ENCODE measurements at places on chromosomes 5 and 9.
A peak's percentile ranks its signal among the peaks of the same experiment; 100 is the strongest.

- DNase-seq, result no peak
Measured at GRCh38 chr5:25448646-25449045, 803.9 kb upstream of the CDH10 start.

- no peak for DNase-seq
Measured at GRCh38 chr5:134420343-134420742, 8.7 kb upstream of the CDKN2AIPNL start.

DNA sequence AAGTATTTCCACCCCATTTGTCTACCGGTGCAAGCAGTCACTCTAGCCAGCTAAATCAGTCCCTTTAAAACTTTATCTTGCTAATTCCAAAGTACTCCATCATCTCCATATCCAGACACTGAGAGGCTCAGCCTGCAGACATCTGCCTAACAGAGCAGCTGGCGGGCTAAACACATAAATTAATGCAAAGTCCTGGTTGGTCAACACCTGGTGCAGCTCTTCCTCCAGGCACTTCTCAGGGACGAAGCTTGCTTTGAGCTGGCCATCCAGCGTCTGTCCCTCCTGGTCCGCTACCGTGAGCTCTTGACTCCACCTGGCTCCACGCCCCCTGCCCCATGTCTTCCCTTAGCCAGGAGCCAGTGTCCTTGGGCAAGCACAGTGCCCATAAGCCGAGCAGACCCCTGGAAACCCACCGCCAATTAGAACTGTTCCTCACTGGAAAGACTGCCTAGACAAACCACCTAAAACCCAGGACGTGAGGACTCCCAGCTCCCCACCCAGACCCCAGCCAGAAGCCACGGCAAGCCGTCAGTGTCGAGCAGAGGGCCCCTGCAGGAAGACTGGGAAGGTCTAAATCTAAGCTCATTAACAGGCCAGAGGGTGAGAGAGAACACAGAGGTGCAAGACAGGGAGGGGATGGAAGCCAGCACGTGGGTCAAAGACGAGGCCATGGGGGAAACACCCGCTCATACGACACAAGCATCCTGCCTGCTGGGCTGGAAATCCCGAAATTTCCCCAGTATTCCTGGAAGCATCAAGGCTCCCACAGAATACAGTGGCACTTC, 120.0 kb downstream of the COL23A1 start:
- DNase-seq, result peak; percentile 54

DNA sequence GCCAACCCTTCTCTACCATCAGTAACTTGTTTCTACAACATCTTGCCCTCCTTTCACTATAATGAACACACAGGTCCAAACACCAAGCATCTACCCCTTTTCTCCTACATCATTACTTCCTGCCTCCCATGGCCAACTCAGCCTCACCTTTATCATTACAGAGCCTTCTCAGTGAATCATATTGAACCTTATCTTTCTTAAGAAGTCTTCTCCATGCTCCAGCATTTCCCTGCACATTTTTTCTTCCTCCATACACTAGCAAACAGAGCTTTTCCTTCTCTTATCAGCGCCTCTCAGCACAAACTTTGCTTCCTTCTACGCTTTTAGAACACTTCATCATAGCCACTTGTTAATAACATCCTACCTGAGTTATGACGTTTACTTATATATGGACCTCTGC, 148.2 kb downstream of the ARL15 start:
- DNase-seq, result no peak

DNA sequence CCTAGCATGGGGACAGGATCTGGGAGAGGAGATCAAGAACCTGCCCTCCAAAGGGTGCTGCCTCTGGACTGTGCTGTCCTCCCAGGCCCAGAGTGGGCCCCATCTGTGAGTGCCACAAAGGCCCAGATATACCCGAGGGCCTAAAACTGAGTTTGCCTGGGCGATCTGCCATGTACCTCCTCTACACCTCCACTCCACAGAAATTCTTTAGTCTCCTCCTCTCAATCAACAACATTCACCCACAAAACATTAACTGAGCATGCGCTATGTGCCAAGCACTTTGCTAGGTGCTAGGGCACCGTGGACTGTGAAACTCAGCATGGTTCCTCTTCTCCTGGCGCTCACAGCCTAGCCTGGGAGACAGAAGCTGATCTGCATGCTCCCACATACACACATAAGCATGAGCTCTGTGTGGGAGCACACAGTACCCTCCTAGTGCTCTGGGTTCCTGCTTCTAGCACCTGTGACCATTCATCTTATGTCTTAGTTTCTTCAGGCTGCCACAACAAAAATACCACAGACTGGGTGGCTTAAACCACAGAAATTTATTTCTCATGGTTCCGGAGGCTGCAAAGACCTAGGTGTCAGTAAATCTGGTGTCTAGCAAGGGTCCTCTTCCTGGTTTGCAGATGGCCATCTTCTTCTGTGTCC, 82.0 kb upstream of the FSTL4 start:
- no peak for DNase-seq
